Activated T-helper 2 cell treated with anti-CD3 and anti-CD28 coated beads, Interferon-gamma antibody, Interleukin-2, Interleukin-4, amounts not matched to agents 10 μg/mL and 5 μg/mL and 100 μg/mL, durations not matched to agents 14 hours and 24 hours and 36 hours (primary cell): ENCODE measurements at places on chromosomes 4 and X.

GRCh38 chr4:124151031-124151430 is 561.5 kb downstream of the ANKRD50 start:
- H3K27me3 ChIP-seq = no peaks in the 10 kb centered on the region
- no peaks in the 10 kb centered on the region for H3K36me3 ChIP-seq
- no peak overlapping the region for H3K27ac ChIP-seq
- no peak overlapping the region for H3K4me3 ChIP-seq
- no peaks in the 10 kb centered on the region for H3K4me1 ChIP-seq
- no peak for DNase-seq

- H3K36me3 ChIP-seq = no peaks in the 10 kb centered on the region
- no peak overlapping the region for H3K4me3 ChIP-seq
- H3K27me3 ChIP-seq = no peaks in the 10 kb centered on the region
- no peaks in the 10 kb centered on the region for H3K4me1 ChIP-seq
- no peak for DNase-seq
These were observed 1493.8 kb upstream of the IGFBP7 start for GRCh38 chr4:58603951-58604350.

- no peak overlapping the region for H3K4me3 ChIP-seq
- no peaks in the 10 kb centered on the region for H3K36me3 ChIP-seq
- no peaks in the 10 kb centered on the region for H3K27me3 ChIP-seq
These were observed 64.7 kb upstream of the BTC start for GRCh38 chr4:74858921-74859562.

DNA sequence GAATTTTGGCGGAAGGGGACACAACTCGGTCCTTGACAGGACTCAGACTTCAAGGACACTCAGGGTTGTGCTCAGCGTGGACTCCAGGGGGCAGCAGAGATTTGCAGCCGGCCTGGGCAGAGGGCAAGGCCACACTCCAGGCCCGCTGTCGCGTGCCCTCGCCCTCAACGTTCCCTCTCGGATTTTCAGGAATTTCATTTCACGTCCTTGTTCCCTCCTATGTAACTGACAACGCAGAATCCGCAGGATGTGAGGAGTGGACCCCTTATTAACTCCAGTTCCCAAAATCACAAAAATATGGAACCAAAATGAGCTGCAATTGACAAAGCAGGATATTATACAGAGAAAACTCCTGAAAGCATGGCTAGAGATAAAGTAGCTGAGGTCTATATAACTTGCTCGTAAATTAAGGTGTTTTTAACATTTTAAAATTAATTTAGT is 21.0 kb upstream of the DCTD start:
- DNase-seq = peak; percentile 44
- no peaks in the 10 kb centered on the region for H3K36me3 ChIP-seq
- H3K4me3 ChIP-seq = no peak overlapping the region
- H3K27me3 ChIP-seq = peaks cover 11% of the 10 kb centered on the region
- no peaks in the 10 kb centered on the region for H3K4me1 ChIP-seq
- no peak overlapping the region for H3K27ac ChIP-seq

DNA sequence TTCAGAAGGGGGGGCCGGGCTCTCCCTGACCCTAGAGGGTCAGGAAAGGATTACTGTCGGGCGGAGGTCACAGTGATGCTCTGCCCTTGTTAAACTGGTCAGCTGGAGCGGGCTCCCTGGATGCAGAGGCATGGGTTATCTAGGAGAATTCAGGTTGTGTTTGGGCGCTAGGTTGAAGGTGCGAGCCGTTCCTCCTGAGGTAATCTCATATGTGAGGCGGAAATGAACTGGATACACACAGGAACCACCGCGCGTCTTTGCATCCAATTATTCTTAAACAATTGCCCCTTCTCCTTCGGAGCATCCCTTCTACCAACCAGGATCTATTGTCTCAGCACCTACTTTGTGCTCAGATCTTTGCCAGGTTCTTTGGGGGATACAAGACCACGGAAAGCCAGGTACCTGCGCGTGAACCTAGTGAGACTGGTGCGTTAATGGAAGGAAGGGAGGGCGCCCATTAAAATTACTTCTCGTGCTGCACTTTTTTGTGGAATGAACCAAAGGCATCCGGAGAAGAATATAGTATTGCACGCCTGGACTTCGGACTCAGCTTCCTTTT is 28.4 kb downstream of the HAND2 start:
- no peak overlapping the region for H3K27ac ChIP-seq
- H3K27me3 ChIP-seq = peaks cover 64% of the 10 kb centered on the region
- no peak for DNase-seq
- H3K4me1 ChIP-seq = peaks cover 2% of the 10 kb centered on the region

DNA sequence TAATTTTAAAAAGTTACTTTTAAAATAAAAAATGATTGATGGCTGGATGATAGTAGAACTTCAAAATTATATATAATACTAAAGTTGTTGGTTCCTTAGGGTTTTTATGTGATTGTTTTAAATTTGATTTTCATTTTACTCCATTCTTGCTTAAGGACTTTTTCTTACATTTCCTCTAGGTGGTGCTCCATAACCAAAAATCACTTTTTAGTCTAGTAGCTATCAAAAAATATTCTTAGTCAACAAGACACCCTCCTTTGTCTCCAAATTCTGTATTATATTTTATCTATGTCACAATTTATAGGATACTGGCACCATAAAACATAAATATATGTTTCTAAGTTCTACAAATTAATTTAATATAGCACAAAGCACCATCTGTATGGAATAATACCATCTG is 67.2 kb upstream of the BRWD3 start:
- H3K27ac ChIP-seq = no peak overlapping the region
- H3K36me3 ChIP-seq = no peaks in the 10 kb centered on the region
- H3K4me3 ChIP-seq = no peak overlapping the region
- no peaks in the 10 kb centered on the region for H3K27me3 ChIP-seq
- no peaks in the 10 kb centered on the region for H3K4me1 ChIP-seq

DNA sequence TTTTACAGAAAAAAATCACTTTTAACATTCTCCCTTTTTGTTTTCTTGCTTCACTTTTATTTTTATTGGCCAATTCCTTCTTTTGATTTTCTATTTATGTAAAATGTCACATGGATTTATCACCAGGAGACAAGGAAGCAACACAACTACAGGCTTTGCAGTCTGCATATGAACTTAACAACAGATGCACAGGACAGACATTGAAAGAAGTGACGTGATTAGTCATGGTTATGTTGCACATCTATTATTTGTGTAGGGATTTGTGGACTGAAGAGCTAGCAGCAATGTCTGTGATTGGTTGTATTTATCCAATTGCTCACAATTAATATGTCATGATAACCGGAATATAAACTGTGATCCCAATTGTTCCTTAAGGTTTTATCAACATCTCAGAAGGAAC is 147.8 kb upstream of the KLF3 start:
- H3K27me3 ChIP-seq = peaks cover 35% of the 10 kb centered on the region
- no peak overlapping the region for H3K27ac ChIP-seq
- no peak overlapping the region for H3K4me3 ChIP-seq
- H3K4me1 ChIP-seq = peaks cover 9% of the 10 kb centered on the region

GRCh38 chr4:15186149-15186548 is 183.9 kb downstream of the CPEB2 start:
- H3K36me3 ChIP-seq = no peaks in the 10 kb centered on the region
- DNase-seq = no peak
- no peak overlapping the region for H3K4me3 ChIP-seq
- peaks cover 3% of the 10 kb centered on the region for H3K27me3 ChIP-seq

GRCh38 chr4:65337371-65337770 is 332.9 kb downstream of the EPHA5 start:
- H3K36me3 ChIP-seq = no peaks in the 10 kb centered on the region
- H3K4me3 ChIP-seq = no peak overlapping the region
- no peak for DNase-seq
- H3K4me1 ChIP-seq = no peaks in the 10 kb centered on the region

DNA sequence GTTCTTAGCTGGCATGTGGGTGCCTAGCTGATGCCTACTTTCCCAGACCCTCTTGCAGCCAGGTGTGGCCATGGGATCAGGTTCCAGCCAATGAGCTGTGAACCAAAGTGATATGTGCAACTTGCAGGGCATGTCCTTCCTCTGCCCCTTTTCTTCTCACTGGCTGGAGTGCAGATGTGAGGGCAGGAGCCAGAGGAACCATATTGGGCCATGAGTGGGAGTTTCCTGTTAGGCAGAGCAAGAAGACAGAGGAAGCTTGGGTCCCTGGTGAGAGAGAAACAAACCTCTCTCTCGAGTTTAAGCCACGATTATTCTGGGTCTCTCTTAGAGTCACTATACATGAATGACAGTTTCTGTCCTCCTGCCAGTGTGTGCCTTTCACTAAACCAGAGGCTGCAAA is 120.4 kb upstream of the STX18 start:
- no peaks in the 10 kb centered on the region for H3K36me3 ChIP-seq
- H3K4me3 ChIP-seq = no peak overlapping the region
- H3K27ac ChIP-seq = no peak overlapping the region
- no peak for DNase-seq

GRCh38 chr4:169582203-169582602 is 30.2 kb downstream of the NEK1 start:
- no peak overlapping the region for H3K27ac ChIP-seq
- no peak overlapping the region for H3K4me3 ChIP-seq
- peaks cover 9% of the 10 kb centered on the region for H3K4me1 ChIP-seq
- DNase-seq = no peak

DNA sequence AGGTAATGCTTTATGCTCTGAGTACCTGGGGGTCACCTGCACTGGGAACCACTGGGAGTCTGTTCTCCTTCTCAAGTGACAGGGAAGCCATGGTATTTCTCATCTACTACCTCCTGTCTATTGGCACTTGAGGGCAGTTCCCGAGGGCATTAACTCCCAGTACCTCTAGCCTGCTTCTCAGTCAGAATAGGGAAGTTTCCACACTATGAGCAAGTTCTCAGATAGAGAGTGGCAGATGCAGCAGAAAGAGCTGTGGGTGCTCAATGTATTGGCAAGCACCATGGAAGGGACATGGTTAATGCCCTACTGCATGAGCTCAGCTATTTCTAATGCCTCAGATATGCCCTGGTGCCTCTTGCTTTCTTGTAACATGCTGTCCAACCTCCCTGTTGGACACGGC is 74.1 kb downstream of the ANOS1 start:
- no peak overlapping the region for H3K27ac ChIP-seq
- no peak overlapping the region for H3K4me3 ChIP-seq
- H3K27me3 ChIP-seq = no peaks in the 10 kb centered on the region
- DNase-seq = no peak
- H3K4me1 ChIP-seq = no peaks in the 10 kb centered on the region
- H3K36me3 ChIP-seq = no peaks in the 10 kb centered on the region

- no peak overlapping the region for H3K4me3 ChIP-seq
- H3K36me3 ChIP-seq = no peaks in the 10 kb centered on the region
- no peak for DNase-seq
These were observed 85.4 kb downstream of the GPRIN3 start for GRCh38 chr4:89222170-89222569.
